Stimulated activated CD4-positive, alpha-beta T cell treated with anti-CD3 and anti-CD28 coated beads, Interleukin-1b, Interleukin-23, amount 100 ng/mL, for 1 hour (primary cell): ENCODE measurements at places on chromosomes 12 and 14.

- DNase-seq: no peak
Observed at GRCh38 chr14:69873877-69874780, 5.1 kb upstream of the SMOC1 start.

DNA sequence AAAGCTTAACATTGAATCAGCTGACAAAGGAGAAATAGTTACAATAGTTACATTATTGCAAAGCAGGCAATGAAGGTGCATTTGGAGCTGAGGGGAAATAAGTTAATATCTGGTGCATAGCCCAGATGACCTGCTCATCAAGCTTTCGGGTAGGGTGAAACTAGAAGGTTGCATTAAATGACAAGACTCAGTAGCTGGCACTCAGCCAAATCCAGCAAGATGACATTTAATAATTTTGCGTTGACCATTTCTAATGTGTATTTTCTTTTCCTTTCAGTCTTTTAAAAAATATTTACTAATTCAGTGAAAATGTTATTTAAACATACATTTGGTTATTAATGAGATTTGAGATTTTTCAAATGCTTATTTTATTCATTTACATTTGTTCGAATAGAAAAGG, 188.6 kb downstream of the SLC5A8 start:
- no peak for DNase-seq

DNA sequence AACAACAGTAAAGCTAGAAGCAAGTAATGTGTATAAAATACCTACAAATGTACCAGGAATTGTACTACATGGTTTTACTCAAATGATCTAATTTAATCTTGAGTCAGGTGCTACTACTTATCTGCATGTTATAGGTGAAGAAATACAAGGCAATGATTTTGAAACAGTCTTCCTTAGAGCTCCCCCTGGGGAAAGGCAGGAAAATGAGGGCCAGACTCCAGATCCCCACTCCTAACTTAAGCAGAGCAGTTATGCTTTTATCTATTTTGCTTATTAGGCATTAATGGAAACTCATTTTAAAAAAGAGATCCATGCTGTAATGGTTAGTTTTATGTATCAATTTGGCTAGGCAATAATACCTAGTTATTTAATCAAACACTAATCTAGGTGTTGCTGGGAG, 109.3 kb upstream of the CPSF6 start:
- DNase-seq: no peak

DNA sequence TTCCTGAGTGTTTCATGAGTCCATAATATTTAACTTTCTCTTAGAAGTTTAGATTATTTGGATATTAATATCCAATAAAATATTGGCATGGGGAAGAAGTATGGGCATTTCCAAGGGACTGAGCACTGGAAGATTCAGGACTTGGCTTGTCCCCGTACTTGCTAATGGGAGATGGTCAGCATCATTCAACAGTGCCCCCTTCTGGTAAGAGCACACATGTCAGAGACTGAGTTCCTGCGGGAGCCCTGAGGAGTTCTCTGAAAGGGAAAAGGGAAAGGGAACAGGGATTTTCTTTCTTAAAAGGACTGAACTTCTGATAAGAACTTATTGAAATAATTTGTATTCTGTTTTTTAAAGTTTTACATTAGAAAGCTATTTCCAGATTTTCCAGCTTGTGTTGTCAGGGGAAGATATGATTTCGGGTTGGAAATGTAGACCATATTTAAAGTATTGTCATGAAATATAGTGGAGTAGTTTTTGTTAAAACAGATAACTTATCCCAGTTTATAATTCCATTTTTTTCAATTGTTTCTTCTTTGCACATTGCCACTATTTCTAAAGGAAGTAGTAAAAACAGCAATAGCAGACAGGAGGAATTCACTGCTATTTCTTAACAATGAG, 59.8 kb upstream of the C12orf71 start:
- DNase-seq: no peak

- DNase-seq: no peak
Observed at GRCh38 chr12:66716522-66716921, 37.6 kb upstream of the GRIP1 start.

- no peak for DNase-seq
Observed at GRCh38 chr12:91357381-91357780, 174.8 kb upstream of the DCN start.
